GM12878 (cell line): ENCODE measurements at places on chromosomes 13 and 19. TPM values are rescaled to one million over a fixed set of nuclear protein-coding genes. Genes with fewer than 3 reads are reported as not detected.

DCLK1 gene
- not detected in 2 replicates for polyA plus RNA-seq

GRCh38 chr19:45632468-45633196, 6.6 kb downstream of the EML2 start:
- no peaks in the 10 kb centered on the region for H3K27me3 ChIP-seq
- H3K4me1 ChIP-seq, result peaks cover 8% of the 10 kb centered on the region
- H3K27ac ChIP-seq, result no peak overlapping the region
- no peak for DNase-seq
- no peak overlapping the region for H3K4me3 ChIP-seq

ATP7B gene
- 0.06 TPM in 1 of 2 replicates, not detected in the other for polyA plus RNA-seq

- no peaks in the 10 kb centered on the region for H3K36me3 ChIP-seq
- no peak overlapping the region for H3K27ac ChIP-seq
- no peak for DNase-seq
- no peaks in the 10 kb centered on the region for H3K27me3 ChIP-seq
- no peak overlapping the region for H3K4me3 ChIP-seq
- no peaks in the 10 kb centered on the region for H3K4me1 ChIP-seq
Observed at GRCh38 chr13:26707122-26708006, 53.2 kb downstream of the GPR12 start.
